ENCODE measurements at places on chromosomes 6 and 20.

DNA sequence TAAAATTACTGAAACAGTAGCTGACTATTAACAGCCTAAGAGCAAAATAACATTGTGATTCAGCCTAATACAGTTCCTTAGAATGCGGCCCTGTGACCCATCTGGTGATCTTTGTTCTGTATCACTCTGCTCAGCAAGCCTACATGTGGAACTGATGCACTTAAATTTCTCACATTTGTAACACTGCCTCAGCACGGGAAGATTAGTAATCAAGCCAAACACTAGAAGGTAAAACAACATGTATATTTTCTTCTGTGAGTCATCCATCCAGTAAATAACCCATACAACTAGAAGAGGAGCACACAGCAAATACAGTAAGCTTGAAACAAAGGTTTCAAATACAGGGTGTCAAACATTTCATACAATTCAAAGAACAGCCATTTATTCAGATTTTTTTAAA, 189.7 kb upstream of the NOX3 start:
- no peak for DNase-seq

GRCh38 chr20:25036331-25036936, 21.5 kb downstream of the ACSS1 start:
- no peak for DNase-seq

DNA sequence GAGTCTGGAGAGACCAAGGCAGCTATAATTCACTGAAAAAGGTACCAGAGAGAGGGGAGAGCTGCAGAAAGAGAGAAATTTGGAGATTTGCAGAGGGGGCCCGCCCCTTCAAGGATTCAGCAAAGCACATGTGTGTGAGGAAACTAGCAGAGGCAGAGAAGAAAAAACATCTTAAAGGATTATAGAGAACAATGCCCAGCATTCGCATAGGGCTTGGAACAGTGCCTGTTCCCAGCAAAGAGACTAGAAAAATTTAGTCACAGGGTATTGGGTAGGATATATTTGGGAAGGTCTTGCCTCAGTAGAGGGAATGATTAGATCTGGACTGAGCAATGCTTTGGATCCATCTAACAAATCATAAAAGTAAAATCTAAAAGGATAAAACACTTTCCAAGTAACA, 44.0 kb downstream of the SRPK1 start:
- DNase-seq, result no peak

- no peak for DNase-seq
Observed at GRCh38 chr6:133083248-133083967, 157.7 kb upstream of the EYA4 start.

DNA sequence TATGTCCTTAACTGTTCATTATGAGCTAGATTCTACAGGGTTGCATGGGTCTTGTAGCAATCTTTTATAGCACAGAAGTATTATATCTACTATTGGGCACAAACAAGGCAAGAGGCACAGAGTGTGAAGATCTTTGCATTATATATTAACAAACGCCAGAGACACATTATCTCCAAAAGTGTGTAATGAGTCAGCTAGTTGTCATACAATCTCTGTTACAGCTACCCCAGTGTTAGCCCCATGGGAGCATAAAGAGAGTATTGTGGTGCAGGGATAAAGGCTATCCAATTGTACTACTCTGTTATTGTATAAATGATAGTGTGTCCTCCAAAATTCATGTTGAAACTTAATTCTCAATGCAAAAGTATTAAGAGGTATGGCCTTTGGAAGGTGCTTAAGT, 148.4 kb upstream of the RIMS1 start:
- DNase-seq, result no peak

- DNase-seq, result no peak
Observed at GRCh38 chr6:70680396-70680795, 12.7 kb downstream of the SMAP1 start.

- no peak for DNase-seq
Observed at GRCh38 chr6:3152689-3153088, 4.7 kb downstream of the TUBB2A start.

DNA sequence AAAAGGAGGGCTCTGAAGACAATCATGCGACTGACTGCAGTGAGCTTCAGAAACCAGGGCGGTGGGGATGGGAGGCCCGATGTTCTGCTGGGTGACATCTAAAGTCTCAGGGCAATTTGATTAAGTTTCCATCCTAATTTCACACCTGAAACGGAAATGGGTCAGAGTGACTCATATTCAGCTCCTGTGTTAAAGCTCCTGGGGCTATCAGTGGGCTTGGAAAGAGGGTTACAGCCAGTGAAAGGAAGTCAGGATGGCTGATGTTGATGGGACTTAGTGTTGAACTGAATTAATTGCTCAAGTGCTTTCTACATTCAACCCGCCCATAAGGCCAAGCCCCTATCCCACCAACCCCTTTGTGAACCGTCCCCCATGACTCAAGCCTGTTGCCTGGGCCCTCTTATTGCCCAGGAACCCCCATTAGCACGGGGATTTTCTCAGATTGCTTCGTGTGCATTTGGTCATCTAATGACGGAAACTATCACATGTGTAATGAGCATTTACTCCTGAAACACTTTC, 47.1 kb upstream of the TBC1D7 start:
- no peak for DNase-seq

DNA sequence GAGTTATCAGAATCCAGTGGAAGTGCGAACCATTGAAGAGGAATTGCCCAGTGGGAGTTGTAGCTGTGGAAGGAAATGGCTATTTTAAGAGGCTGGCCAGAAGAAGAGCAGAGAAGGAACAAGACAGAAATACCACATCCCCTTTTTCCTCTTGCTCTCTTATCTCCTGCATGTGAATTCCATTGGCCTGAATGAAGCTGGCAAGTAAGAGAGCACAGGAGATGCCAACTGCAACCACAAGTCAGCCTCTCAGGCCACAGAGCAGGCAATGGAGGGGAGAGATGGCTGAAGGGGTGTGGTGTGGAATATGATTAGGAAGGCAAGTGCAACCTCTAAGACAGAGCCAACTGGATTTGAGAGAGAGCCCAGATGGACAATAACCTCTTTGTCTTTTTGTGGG, 362.7 kb upstream of the IMPG1 start:
- no peak for DNase-seq

DNA sequence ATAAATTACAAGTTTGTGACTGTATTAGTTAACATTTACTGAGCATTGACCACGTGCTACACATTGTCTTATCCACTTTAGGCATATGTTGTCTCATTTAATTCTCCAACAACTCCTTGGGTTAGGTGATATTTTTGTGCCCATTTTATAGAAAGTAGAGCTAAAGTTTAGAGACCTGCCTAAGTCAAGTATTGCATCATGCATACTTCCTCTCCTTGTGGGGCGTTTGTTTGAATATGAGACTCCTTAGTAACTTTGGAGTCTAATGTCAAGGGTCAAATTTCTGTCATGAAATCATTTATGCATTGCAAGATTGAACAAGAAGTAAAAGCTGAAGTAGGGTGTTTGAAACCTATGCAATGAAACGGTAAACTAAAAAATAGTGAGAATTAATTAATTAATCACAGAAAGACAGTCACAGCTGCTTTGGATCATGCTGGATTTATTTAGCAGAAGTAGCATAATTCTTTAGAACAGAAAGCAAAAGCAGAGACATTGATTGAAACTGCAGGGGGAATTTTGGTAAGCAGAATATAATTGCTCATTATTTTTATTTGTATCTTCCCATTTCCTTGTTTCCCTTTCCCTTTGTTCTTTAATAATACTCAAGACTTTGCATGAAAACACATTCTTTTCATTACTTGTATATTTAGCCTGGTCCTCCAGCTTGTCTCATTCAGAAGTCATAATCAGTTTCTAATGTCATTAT, 1374.4 kb upstream of the GJE1 start:
- no peak for DNase-seq

- DNase-seq, result no peak
Observed at GRCh38 chr6:24566020-24566767, 71.4 kb downstream of the ALDH5A1 start.

DNA sequence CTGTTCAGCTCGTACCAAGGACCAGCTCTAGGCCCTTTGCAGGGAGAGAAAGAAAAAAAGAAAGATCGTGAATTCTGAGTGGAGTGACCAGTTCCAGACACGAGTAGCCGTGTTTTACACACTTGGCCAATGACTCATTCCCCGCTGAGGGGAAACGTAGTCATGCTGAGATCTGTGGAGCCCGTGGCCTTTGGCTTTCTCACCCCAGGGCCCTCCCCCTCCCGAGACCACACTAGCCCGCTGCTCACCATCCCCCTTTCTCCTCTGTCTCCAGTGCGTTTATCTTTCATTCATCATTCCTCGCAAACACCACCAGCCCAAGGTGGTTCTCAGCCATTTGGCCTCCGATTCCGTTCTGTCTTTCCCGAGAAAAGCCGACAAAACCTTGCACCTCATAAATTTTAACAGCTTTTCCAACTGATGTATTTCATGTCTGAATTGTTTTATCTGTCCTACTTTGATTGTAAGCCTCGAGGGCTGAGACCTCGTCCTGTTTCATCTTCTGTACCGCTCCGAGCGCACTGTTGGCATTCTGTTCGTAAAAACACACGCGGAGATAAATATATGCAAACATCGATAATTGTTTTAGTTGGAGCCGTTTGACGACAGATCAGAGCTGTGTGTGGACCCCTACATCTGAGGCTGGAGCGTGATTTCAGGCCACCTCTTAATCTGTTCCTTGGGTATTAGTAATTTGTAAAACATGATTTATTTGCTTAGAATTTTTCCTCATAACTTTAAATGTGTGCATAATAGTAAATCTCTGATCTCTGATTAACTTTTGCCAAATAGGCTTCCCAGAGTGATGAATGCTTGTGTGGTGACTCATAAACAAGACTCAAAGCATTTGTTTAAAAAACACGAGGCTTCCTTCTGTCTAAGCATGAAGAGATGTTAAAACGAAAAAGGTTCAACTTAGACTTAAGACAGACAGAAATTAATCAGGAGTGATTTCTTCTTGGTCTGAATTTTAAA, 336.6 kb downstream of the CDH4 start:
- peak; percentile 78 for DNase-seq

- DNase-seq, result no peak
Observed at GRCh38 chr20:48951646-48952045, 30.1 kb downstream of the ARFGEF2 start.

DNA sequence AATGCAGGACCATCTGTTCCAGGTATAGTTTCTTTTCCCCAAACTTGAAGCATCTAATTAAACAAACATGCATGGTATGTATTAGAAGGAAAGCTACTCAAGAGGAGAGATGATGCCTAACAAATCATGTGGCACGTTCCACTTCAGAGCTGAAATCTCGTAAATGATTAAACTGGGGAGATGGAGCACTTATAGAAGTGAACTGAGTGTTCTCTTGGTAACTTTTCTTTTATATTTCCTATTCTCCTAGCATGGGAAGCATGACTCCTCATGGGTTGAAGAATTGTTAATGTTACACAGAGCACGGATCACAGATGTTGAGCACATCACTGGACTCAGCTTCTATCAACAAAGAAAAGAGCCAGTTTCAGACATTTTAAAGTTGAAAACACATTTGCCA, 61.1 kb downstream of the CCN2 start:
- no peak for DNase-seq

DNA sequence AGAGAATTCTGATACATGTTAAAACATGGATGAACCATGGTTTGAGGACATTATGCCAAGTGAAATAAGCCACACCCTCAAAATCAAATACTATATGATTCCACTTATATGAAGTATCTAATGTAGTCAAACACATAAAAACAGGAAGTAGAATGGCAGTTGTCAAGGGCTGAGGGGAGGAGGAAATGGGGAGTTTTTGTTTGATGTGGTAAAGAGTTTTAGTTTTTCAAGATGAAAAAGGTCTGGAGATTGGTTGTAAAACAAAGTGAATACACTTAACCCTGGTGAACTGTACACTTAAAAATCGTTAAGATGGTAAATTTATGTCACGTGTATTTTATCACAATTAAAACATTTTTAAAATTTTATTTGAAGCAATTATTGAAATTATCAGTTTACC, 127.4 kb upstream of the GRIK2 start:
- no peak for DNase-seq

GRCh38 chr6:85458782-85459181, 8.9 kb downstream of the NT5E start:
- DNase-seq, result no peak

DNA sequence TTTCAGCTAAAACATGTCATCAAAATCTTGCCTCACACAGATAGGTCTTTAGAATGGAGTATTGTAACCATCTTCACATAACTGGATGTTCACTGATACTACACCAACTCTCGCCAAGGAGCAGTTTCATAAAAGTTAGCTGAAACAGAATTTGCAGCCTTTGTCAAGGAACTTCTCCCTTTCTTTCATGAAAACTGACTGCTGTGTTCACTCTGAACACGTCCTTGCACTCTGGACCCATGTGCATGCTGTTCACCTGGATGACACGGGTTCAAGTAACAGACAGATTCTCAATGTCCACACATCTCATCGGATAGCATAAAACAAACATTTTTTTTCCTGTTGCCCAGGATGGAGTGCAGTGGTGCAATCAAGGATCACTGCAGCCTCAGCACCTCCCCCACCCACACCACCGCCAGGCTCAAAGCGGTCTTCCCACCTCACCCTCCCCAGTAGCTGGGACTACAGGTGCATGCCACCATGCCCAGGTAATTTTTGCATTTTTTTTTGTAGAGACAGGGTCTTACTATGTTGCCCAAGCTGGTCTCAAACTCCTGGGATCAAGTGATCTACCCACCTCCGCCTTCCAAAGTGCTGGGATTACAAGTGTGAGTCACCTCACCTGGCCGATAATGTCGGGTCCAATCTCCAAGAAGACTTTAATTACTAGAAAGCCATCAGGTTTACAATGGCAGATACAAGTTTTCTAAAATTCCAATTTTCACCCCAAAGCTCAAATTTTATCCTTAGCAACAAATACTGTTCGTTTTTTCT, 9.4 kb downstream of the DIDO1 start:
- DNase-seq, result no peak

DNA sequence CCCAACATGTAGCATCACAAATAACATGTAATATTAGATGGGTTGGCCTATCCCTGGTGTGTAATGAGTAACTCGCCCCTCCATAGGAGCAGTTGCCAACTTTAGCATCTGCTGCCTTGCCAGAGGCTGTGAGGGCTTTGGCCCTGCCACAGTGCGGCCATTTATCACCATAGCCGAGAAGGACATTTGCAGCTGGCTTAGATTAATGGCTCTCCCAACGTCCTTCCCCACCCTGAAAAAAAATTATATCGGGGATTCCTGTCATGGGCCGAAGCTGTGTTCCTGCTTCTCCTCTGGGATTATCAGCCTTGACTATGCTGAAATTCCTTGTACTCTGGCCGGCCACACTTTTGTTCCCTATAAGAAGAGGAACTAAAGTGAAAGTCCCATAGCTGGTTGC, 7.6 kb upstream of the ADIG start:
- no peak for DNase-seq

GRCh38 chr20:49140411-49140810, 47.7 kb downstream of the STAU1 start:
- no peak for DNase-seq

- DNase-seq, result no peak
Observed at GRCh38 chr20:20732641-20733040, 20.2 kb upstream of the RALGAPA2 start.

- DNase-seq, result no peak
Observed at GRCh38 chr20:48215536-48215935, 430.3 kb upstream of the SULF2 start.

- DNase-seq, result peak; percentile 91
Observed at GRCh38 chr20:36493801-36494114, 47.6 kb upstream of the MYL9 start.

Data from AG08395 (cell line).